Activated CD8-positive, alpha-beta memory T cell treated with anti-CD3 and anti-CD28 coated beads for 1 hour (primary cell): ENCODE measurements at places on chromosomes 16 and 17.

GRCh38 chr17:11908711-11909146, 88.5 kb downstream of the ZNF18 start:
- DNase-seq = no peak

GRCh38 chr17:43354371-43354770, 44.4 kb upstream of the ARL4D start:
- DNase-seq = no peak

DNA sequence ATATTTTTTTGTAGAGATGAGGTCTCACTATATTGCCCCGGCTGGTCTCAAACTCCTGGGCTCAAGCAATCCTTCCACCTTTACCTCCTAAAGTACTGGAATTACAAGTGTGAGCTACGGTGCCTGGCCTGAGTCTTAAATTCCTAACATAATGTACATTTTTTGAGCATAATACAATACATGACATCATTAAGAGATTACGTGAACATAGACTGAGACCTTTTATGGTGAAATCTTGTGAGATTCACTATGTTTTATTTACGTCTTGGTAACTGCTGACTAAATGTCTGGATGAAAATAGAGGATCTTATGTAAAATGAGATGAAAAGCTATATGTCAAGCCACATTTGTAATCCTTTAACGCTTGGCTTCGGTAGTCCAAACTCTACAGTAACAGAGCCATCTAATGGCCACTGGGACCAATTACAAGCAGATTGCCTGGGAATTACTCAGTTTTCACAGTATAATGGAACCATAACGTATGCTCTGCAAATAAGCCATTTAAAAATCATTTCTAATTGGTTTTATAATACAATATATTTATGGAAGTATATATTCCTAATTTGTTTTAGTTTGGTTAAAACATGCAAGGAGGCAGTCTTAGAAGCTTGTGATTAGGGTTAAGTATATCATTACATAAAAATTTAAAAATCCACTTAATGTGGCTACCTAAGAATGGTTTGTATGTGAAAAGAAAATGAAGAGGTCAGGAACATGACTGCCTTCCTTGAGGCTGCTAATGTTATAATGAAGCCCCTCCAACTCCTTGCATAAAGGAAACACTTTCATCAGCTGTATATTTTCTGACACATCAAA, 8.1 kb upstream of the EFCAB13 start:
- DNase-seq = no peak

GRCh38 chr17:59333836-59334235, 2.4 kb downstream of the YPEL2 start:
- DNase-seq = no peak

DNA sequence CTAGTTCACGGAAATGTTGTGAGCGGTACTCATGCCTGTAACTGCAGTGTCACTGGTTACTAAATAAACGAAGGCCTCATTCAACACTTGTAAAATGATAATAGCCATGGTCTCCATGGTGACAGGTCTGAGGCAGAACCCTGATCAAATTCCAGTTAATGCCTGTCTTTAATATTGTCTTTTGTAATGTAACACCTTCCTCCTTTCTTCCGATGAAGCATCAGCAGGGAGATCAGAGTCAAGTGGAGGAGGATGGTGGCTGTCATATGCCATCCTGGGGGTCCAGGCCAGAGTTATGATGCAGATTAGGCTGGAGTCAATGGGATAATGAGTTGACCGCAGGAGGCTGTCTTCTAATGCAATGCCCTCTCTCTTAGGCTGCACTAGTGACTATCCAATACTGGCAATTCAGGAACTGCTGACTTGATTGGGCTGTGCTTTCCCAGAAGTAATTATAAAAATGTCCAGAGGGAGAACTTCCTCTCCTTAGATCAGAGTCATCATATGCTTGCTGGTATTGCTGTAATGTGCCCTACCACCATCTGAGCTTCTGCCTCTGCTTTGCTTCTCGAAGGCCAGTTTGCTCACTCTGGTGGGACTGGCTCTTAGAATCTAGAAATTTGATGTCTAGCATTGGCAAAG, 419.1 kb downstream of the CA10 start:
- DNase-seq = no peak

GRCh38 chr17:48624544-48625494, 1.3 kb downstream of the HOXB9 start:
- DNase-seq = no peak

- DNase-seq = no peak
Measured at GRCh38 chr17:1930337-1930645, 94.8 kb downstream of the RTN4RL1 start.

- DNase-seq = no peak
Measured at GRCh38 chr16:10561001-10561400, 19.4 kb downstream of the EMP2 start.

DNA sequence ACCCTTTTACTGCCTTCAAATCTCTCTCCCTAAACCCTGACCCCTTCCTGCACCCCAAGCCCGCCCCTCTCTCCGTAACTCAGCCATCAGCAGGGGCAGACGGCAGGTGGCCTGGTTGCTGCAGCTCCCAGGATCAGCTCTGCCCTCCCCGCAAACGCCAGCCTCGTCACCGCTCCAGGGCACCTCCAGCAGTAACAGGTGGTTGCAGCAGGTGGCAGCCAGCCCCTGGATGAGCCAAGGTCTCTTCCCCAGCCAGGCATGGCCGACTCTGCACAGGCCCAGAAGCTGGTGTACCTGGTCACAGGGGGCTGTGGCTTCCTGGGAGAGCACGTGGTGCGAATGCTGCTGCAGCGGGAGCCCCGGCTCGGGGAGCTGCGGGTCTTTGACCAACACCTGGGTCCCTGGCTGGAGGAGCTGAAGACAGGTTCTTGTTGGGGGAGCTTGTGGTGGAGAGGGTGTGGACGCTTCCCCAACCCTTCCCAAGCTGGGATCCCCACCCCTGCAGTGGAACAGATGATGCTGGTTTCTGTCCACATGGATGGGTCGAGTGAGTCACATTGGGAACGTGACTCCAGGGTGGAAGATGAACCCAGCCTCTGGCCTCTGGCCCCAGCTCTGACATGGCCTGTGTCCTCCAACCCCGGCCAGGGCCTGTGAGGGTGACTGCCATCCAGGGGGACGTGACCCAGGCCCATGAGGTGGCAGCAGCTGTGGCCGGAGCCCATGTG, 558 bp downstream of the HSD3B7 start:
- DNase-seq = no peak

GRCh38 chr16:89860747-89861304, 12.6 kb upstream of the TCF25 start:
- peak; percentile 61 for DNase-seq

- DNase-seq = no peak
Measured at GRCh38 chr17:69733171-69734012, 318.9 kb downstream of the MAP2K6 start.

DNA sequence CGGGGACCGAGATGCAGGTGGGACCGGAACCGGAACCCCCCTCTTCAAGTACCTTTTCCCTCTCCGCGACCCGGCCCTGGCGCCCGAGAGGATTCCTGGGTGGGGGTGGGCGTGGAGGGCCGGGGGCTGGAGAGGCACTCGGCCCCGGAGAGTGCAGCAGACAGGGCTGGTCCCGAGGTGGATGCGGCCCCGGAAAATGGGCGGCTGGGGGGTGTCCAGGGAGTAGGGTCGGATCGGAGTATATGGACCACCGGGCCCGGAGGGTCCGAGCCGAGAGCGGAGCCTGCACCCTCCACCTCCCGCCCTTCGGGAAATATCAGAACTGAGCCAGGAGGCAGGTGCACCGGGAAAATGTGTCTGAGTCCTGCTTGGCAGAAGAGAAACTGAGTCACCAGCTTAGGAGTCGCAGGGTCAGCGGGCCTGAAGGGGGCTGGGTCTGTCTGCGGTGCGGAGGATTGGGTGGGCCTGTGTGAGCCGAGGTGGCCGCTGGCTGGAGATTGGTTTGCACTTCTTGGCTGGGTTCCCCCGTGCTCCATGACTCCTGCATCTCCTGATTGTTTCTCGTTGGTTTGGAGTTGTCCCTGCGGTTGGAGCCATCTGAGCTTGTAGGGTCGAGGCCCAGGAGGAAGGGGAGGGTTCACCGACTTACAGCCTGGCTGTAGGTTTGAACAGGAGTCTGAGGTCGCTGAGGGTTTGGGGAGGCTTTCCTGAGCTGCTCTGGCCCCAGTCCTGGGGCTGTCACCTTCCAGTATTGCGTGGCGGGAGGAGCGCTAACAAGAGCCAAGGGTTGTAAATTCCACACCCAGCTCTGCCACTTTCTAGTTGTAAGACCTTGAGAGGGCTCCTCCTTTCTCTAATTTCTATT, 518 bp downstream of the SH2B1 start:
- no peak for DNase-seq

DNA sequence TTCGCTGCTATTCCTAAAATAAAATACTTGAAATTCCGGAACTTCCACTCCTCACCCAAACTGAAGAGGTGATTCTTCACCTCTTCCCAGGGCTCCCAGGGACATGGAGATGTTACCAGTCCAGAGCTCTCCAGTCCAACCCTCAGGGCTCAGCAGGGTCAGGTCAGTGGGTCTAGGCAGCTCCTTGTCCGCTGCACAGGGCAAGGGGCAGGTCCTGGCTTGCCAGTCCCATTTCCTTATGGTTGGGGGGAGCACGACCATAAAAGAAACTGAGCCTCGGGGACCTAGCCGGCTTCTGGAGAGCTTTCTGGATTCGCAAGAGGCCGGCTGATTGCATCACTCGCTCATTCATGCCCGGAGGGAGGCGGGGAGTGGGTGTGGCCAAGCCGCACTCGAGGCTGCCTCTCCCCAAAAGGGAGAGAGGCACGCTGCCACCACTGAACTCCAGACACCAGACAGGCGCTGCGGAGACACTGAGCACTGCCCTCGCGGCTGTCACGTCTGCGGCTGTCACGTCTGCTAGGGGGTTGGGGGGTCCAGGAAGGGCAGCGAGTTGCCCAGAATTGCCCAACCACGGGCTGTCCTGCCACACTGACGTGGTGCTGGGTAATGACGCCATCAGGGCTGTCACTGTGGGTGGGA, 15.8 kb downstream of the SLC7A5 start:
- DNase-seq = peak; percentile 73

- DNase-seq = no peak
Measured at GRCh38 chr16:1715220-1715619, 9.2 kb downstream of the MAPK8IP3 start.

DNA sequence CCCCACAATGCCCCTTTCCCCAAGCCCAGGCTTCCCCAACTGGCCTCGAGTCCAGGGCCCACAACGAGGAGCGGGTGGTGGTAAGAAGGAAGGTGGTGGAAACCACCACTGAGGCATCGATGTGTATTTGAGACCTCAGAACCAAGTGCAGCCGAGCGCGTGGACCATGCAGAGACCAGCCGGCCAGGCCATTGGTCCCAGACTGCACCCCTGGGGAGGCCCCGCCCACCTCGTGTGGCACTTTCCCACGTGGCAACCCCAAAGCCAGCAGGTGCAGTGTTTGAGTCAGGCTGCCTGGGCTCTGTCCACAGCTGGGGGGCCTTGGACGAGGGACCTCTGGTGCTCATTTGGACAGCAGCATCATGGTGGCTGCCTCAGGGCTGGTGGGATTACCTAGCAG, 28.1 kb upstream of the BAHCC1 start:
- DNase-seq = no peak

DNA sequence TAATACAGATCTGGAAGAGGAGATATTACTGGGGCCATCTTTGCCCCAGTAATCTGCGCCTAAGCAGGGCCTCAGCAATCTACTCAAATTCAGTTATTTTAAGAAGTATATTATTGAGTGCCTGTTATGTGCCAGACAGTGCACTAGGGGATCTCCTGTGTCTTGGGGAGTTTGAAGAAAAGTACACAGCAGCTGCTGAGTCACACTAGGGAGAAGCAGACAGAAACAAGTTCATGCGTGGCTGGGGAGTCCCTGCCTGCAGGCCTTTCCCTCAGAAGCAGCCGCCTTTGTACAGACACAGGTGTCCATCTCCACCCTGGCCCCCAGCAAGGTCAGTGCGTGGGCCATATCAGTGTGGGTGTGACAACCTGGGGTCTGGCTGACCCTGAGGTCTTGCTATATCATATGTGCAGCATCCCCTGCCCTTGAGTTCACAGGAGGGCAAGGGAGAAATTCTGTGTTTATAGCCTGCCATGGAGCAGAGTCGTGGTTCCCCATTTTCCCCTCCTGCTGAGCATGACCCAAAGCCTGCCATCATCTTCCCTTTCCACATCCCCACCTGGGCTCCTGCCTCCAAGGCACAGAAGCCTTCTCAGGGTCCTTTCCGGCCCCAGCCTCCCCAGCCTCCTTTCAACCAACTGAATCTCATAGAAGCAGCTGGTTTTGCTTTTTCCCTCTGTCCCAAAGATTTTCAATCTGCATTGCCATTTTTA, 229.9 kb upstream of the SDK2 start:
- no peak for DNase-seq

GRCh38 chr17:72192800-72193192, 72.0 kb downstream of the SOX9 start:
- DNase-seq = no peak

DNA sequence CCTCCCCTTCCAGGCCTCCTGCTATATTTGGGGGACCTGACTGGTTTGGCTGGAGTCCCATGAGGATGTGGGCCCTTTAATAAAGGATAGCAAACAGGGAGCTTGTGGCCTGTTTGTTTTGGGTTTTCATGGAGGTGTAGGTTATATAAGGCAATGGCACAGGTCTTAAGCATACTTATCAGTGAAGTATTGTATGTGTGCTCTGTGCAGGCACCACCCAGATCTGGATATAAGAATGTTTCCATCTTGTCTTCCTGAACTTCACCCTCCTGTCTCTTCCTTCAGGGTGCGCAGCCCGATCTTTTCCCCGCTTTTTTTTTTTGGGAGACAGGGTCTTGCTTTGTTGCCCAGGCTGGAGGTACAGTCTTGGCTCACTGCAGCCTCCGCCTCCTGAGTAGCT, 10.6 kb downstream of the SLC52A1 start:
- DNase-seq = no peak

- no peak for DNase-seq
Measured at GRCh38 chr16:17354141-17354601, 116.6 kb downstream of the XYLT1 start.
